ENCODE measurements at places on chromosomes 16 and 17.
A peak's percentile ranks its signal among the peaks of the same experiment; 100 is the strongest.

DNA sequence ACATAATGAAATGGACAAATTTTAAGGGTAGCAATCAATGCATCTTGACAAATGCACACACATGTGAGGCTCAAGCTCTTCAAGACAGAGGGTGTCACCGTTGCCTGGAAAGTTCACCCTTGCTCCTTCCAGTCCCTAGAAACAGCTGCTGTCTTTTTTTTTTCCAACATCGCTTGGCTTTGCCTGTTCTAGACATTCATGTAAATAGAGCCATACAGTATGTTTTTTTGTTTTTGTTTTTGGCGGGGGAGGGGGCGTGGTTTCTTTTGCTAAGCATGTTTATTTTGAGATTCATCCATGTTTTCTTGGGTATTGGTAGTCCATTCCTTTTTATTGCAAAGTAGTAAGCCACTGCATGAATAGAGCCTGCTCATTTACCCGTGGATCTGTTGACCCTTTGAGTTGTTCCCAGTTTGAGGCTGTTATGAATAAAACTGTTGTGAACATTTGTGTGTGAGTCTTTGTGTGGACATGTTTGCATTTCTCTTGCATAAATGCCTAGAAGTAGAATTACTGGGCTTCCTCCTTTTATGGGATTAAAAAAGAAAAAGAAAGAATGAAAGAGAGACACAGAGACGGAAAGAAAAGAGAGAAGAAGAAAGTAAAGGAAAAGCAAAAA, 78.4 kb downstream of the NT5M start:
- no peak for DNase-seq

DNA sequence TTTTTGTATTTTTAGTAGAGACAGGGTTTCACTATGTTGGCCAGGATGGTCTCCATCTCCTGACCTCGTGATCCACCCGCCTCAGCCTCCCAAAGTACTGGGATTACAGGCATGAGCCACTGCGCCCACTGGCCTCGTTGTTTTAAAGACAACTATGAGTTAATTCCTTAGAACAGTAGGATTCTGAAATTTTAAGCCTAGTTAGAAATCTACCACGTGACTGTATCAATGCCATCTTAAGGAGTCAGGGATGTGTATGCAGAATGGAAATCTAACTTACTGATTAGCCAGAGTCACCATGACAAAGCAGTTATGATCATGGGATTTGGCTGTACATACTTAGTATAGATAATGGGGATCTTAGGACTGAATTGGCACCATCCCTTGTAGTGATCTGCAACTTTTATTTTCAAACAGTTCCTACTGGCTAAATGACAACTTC, 2.8 kb downstream of the CEP20 start:
- no peak for DNase-seq

GRCh38 chr17:68910789-68911431, 44.3 kb downstream of the ABCA8 start:
- DNase-seq = no peak

- DNase-seq = no peak
Observed at GRCh38 chr17:5364696-5365095, 54.8 kb downstream of the NUP88 start.

- peak; percentile 88 for DNase-seq
Observed at GRCh38 chr17:3913531-3914311, 2.5 kb downstream of the P2RX1 start.

DNA sequence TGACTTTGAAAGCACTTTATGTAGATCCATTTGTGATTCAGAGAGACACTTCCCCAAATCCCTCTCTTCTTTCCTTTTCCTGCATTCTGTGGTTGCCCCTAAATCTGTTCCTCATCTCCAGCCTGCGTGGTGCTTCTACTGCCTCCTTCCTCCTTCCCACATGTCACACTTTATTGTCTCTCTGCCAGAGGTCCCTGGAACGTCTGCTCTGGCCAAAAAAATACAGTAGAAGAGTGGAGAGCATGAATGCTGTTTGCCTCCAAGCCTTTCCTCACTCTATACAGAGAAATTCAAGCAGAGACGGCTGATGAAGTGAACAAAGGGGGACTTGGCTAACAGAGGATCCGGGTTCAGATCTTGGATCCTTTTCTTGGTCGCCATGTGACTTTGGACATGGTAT, 22.8 kb upstream of the IRX3 start:
- DNase-seq = no peak

GRCh38 chr17:79790805-79791734, 5.8 kb downstream of the CBX8 start:
- DNase-seq = no peak

DNA sequence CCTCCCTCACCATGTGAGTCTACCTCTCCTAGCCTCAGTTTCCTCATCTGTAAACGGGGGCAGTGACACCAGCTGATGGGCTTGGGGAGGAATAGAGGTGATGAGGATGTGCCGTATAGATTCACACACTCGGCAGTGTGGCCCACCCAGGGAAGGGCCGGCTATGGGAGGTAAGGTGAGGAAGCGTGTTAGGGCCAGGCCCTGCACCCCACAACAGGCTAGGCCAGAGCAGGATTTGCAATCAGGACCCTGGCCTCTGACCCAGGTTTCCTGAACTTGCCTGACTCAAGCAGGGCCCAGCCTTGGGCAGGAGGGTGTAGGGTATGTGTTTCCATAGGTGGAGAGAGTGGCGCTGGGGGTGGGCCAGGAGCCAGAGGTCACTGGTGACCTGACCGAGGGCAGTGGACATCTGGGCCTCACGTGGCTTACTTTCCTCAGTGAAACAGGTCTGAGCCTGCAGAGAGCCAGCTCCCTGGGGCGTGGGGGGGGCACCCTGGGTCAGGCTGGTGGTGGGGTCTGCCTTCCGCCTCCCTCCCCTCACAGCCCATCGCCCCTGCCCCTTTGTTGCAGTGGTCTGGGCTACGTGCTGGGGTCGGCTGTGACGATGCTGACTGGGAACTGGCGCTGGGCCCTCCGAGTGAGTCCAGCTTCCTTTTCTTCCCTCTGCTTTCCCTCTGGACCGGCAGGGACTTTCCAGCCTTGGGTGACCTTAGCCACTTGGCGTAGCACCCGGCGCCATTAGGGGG, 12.8 kb downstream of the SPNS3 start:
- no peak for DNase-seq
